ENCODE measurements at places on chromosomes 7 and 10.

DNA sequence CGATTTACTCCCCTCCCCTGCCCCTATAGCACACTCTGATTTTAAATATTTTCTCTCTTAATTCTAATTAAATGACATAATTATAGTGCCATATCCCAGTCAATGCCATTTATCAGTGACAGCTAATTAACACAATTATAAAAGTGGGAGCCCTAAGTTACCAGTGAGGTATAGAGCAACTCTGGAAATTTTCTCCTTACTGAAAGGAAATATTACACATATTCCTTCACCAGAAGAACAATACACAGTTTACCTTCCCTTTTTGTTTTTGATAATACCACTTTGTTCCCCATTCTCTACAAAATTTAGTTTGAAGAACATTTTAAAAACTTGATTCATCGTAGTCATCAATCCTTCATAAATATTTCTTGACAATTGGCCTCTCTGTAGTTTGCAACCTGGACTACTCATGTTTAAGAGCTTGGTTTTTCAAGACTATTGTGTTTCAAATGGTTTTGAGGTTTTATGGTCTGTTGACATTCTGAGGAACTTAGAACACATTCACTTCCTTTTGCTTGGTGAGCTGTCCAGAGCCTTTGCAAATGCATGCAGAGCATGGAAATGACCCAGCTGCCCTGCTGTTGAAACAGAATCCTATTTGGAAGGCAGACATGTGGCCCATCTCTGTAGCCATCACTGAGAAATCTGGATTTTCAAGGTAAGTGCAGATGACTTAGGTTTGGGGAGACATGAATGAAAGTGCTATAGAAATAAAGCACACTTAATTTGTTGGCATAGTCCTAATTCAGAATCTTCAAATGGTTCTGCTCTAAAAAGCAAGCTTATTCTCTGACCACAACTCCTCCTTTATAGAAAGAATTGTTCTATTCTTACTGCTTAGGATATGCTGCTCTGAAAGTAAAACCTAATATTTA is at the start of gene GPR141:
GPR141 (plus strand) TSS at position 521 of the 875 bp plus-strand sequence. CDS start 56,628 bp downstream, outside the sequence.
- no peak for DNase-seq

DNA sequence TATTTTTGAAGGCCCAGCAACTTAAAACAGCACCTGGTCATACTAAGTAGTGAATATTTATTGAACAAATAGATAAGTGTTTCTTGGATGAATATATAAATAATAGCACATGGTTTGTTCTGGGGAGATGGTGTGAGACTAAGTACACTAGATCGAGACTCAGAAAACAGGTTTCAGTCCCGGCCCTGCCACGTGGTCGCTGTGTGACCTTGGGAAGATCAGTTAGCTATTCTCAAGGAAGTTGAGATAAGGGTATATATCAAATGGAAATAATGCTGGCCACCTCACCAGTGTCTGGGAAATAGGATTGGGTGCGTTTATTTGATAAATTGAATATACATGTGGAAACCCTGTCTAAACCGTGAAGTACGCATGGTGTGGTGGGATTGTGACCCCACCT is 354.6 kb downstream of the SDK1 start:
- no peak for DNase-seq

- no peak for DNase-seq
Measured at GRCh38 chr10:19874791-19875190, 58.6 kb downstream of the PLXDC2 start.

GRCh38 chr7:103766660-103767059 is 222.8 kb downstream of the RELN start:
- DNase-seq, result no peak

DNA sequence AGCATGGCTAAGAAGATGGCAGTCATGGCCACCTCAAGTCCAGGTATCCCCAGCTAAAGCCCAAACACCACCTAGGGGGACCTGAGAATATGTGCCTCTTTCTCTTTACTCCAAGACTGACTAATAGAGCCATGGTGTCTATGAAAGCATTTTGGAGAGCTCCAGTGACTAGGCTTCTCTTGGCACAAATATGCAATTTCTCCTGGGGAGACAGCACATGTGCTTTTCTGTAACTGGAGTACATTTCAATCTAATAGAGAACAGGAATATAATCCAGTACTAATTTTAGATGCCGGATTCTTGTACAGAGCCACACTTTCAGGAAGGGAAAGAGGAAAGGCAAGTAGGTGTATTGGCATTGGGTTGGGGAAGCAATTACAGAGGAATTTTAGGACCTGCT is 260.1 kb downstream of the BMPER start:
- DNase-seq, result no peak

- DNase-seq, result no peak
Measured at GRCh38 chr7:47258798-47259197, 323.1 kb downstream of the TNS3 start.

DNA sequence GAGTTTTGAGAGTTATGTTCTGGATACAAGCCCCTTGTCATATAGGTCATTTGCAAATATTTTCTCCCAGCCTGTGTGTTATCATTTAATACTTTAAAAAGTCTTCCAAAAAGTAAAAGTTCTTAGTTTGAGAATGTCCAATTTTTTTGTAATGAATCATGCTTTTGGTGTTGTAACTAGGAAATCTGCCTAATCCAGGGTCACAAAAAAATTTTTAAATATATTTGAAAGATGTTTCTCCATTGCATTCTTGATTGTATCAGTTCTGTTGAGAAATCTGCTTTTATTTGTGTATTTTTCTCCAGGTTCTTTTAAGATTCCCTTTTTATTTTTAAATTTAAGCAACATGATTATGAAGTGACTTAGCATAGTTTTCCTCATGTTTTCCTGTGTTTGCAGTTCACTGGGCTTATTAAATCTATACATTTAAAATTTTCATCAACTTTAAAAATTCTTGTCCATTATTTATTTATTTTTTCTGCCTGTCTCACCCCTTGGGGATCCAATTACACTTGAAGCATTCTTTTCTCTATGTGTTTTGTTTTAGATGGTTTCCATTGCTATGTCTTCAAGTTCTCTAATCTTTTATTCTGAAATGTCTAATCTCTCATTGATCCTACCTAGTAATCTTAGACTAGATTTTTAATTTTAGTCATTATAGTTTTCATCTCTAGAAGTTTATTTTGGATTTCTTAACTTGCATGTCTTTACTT is 47.0 kb downstream of the CCDC71L start:
- no peak for DNase-seq

GRCh38 chr7:73338321-73338720 is 10.4 kb downstream of the FKBP6 start:
- no peak for DNase-seq

DNA sequence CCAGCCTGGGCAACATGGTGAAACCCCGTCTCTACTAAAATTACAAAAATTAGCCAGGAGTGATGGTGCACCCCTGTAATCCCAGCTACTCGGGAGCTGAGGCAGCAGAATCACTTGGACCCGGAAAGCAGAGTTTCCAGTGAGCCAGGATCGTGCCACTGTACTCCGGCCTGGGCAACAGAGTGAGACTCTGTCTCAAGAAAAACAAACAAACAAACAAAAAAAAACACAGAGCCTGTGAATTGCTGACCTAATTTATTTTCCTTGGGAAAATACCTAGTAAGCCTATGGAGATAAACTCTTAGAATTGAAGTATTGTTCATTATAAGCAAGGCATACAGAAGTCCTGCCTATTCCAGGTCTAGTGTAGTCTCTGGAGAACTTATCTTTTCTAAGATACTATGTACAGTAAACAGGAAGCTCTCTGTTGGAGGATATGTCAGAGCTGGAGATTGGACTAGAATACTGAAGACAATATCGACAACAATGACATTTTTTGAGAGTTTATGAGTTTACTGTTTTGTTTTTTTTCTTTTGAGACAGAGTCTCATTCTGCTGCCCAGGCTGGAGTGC is 14.9 kb downstream of the GTF2I start:
- DNase-seq, result no peak

DNA sequence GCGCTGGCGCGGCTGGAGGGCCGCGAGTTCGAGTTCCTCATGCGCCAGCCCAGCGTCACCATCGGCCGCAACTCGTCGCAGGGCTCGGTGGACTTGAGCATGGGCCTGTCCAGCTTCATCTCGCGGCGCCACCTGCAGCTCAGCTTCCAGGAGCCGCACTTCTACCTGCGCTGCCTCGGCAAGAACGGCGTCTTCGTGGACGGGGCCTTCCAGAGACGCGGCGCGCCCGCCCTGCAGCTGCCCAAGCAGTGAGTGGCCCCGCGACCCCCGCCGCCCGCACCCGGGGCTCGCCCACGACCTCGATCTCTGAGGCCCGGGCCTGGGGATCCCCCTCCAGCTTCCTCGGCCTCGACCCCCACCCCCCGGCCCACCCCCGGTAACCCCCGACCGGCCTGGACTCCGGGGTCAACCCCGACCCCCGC is 537 bp downstream of the FOXK1 start:
- DNase-seq, result peak; percentile 36

GRCh38 chr7:116671681-116672595 is at the start of gene MET:
Gene MET (plus strand): TSS chr7:116672196. CDS start chr7:116699085, 26,889 bp downstream.
- DNase-seq, result peak; percentile 80

GRCh38 chr10:97032624-97033023 is 153.1 kb downstream of the SLIT1 start:
- no peak for DNase-seq

GRCh38 chr7:128954830-128955802 is 17.4 kb downstream of the IRF5 start:
- DNase-seq, result no peak

DNA sequence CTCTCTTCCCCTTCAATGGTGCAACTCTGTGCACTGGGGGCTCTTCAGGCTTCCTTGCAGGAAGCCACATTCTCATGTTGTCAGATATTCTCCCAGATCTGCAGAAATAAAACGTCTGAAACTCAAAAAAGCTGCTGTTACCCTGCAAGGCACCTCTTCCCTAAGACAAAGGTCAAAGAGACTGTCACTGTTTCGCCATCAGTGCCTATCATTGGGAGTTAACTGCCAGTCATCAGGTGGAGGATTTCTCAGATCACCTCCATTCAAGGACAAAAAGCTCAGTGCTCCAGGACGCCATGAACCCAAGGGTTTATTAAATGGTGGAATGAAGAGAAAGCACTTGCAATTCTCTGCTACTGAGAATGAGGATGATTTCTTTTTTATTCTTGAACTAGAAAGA is 144.6 kb upstream of the PALS2 start:
- DNase-seq, result no peak

GRCh38 chr7:111183321-111183720 is 92.4 kb downstream of the LRRN3 start:
- no peak for DNase-seq

DNA sequence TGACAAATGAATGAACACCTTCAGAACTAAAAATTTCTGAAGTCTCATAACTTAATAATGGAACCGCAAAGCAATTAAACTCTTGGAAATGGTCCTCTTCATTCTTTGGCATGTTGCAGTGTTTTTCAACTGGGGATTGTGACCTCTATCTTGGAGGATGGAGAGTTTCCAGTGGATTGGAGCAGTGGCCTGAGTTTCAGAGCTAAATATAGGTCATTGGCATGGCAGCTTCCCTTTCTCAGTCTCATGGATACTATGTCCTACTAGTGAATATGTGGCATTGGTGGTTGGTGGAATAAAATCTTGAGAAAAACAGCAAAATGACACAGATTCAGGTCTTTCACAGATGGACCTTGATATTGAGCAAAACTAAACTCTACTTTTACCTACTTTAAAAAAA is 24.1 kb upstream of the EPC1 start:
- DNase-seq, result no peak

GRCh38 chr7:138030679-138031351 is 28.9 kb upstream of the CREB3L2 start:
- DNase-seq, result no peak

DNA sequence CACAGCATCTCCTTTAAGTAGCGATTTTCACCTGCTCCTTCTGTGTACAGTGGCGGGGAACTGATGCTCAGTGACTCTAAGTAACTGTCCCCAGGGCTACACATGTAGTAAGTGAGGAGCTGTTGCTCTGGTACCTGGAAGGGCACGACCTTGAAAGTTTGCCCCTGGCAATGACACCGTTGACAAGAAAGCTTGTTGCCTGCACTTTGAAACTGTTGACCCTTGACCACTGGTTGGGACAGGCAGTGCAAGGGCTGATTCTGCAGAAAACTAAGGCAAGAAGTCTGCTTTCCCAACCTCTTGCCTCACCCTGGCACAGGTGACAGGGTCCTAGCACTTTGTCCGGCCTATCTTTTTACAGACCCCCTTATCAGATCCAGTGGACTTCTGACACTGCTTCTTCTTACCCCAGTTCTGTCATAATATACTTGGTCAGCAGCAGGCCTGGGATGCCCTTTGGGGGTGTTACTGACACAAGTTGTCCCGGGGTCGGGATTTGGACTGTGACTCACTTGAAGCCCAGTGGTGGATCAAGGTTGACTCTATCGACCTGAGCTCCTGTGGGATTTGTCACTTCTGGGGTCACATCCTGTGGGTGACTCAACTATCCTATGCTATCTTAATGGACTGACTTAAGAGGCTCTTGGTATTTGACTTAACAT is 5.8 kb downstream of the ACSL5 start:
- no peak for DNase-seq

DNA sequence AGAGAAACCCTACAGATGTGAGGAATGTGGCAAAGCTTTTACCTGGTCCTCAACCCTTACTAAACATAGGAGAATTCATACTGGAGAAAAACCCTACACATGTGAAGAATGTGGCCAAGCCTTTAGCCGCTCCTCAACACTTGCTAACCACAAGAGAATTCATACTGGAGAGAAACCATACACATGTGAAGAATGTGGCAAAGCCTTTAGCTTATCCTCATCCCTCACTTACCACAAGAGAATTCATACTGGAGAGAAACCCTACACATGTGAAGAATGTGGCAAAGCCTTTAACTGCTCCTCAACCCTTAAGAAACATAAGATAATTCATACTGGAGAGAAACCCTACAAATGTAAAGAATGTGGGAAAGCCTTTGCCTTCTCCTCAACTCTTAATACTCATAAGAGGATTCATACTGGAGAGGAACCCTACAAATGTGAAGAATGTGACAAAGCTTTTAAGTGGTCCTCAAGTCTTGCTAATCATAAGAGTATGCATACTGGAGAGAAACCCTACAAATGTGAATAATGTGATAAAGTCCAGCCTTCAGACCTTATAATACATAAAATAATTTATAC is 38.2 kb downstream of the ZNF679 start:
- DNase-seq, result no peak

DNA sequence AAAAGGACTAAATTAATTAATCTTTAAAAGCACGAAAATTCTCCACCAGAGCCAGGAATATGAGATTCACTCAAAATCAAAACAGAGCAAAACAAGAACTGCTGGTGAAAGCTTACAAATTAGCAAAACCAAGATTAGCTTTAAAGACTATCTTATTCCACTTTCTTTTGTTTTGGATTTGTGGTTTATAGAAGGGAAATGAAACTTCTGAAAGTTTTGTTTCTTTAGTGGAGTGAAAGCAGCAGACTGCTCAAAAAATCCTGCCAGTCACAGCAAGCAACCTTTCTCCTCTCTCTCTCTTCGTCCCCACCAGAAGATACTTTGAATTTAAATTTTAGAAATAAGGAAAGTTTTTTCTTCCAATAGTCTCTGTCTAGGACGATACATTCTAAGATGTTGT is 7.8 kb downstream of the ACTA2 start:
- no peak for DNase-seq
